ENCODE measurements at places on chromosomes 6 and 20.

DNA sequence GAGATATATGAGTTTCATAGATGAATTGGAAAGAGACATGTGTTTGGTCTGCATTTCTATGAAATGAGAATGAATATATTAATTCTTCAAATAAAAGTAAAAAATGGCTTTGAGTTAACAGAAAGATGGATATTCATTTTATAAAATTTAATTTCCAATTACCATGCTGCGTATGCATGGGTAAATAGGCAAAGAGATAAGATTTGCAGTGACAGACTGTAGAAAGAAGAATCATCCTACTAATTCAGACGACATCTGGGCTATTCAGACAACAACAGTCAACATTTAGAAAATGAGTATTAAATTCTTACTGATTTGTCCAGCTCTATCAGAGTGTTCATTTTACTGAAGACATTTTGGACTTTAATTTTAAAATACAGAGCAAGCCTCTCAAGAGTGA is 602.2 kb upstream of the NRSN1 start:
- no peak for DNase-seq

DNA sequence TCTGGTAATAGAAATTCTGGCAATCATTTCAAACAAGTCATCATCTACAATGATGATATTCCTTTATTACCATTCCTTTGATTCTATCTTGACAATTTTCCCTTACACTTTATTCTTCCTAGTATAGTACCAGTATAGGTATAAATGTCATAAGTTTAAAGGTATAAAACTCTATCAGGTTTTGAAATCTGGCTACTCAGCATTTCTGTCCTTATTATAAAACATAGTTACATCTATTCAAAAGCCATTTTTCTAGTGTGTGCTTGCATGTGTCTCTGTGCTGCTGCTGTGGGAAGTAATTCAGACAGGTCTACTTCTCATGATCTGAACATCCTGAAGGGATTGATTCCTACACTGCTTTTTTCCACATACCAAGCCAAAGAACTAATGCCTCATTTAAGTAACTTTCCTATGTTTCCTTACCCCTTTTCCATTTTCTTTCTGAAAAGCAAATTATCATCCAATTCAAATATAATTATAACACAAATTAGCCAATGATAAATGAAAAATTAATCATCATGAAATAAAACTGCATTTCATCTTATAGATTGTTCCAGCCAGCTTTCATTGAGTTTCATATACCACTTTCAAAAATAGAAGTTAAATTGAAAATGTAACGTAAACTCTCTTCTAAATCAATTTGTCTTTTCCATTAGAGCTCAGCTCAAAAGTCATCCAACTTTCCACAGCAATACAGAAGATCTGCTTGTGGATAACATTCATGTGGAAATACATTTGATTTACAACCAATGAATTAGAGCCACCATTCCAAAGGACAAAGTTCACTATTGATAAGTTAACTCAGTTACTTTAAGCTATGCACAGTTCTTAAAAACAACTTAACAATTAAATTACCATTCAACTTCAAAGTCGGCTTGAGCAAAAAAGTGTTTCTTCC is 35.9 kb downstream of the COL12A1 start:
- no peak for DNase-seq

- DNase-seq, result peak; percentile 79
Measured at GRCh38 chr6:16752206-16752866, 8.9 kb downstream of the ATXN1 start.

- no peak for DNase-seq
Measured at GRCh38 chr20:24194143-24194542, 205.6 kb upstream of the GGTLC1 start.

GRCh38 chr6:25560865-25561264 is 91.2 kb upstream of the SCGN start:
- DNase-seq, result no peak

GRCh38 chr6:130105996-130106704 is 87.8 kb downstream of the L3MBTL3 start:
- DNase-seq, result no peak

DNA sequence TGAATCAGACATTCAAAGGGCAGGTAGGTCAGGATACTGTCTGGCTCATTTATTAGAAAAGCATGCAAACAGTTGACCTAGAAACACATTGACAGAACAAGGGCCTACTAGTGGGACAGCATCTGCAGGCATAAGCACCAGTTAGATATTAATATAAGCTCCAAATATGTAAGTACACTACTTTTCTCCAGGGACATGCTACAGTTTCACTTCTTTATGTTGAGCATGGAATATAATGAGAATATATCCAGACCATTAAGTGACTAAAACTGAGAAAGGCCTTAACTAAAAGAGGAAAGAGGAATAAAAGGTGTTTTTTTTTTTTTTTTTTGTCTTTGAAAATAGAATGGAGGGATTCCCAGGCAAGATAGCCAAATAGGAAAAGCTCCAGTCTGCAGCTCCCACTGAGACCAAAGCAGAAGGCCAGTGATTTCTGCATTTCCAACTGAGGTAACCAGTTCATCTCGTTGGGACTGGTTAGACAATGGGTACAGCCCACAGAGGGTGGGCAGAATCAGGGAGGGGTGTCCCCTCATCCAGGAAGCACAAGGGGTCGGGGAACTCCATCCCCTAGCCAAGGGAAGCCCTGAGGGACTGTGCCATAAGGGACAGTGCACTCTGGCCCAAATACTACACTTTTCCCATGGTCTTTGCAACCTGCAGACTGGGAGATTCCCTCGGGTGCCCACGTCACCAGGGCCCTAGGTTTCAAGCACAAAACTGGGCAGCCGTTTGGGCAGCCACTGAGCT is 251.6 kb downstream of the PHF3 start:
- no peak for DNase-seq

DNA sequence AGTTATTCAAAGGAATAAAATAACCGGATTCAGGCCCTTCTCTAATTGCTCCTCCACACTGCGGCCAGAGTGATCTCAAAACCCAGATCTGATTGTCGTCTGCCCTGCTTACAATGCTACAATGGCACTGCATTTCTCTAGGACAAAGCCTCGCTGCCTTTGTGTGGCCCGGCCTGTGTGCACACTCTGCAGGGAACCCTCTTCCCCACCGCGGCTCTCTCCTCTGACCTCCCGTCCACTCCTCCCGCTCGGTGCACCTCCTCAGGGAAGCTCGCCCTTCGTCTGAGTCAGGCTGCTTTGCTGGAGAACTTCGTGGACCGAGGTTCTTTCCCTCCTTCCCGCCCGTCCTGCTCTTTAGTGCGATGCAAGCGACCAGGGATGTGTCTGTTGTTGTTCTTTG is 101.6 kb upstream of the SNX9 start:
- no peak for DNase-seq

DNA sequence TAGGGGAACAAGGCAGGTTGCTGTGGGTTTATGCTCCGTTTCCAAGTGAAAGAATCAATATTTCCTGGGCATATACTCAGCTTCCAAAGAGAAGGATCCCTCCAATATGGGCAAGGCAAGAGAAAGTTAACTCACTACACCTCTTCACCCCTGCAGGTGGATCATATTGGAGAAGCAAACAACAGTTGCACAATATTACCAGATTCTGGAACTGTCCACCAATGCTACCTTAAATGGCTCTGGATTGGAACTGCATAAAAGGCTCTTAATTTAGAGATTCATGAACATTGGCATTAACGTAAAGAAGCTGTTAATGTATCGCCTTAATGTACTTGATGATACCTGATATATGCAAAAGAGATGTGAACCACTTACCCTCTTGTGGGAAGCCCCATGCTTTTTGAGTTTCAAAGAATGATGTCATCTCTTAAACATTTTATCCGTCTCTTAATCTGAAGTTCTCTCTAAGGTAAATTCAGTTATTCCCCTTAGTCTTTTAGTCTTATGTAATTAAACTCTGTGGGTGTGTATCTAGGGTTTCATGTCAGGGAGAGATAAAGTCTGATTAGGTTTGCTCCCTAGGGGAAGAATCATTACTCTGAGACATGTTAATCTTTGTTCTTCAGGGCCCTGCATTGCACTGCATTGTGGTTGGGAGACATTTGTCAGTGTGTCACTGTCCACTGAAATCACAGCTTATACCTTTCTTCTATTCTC is 99.5 kb downstream of the PHACTR1 start:
- no peak for DNase-seq

DNA sequence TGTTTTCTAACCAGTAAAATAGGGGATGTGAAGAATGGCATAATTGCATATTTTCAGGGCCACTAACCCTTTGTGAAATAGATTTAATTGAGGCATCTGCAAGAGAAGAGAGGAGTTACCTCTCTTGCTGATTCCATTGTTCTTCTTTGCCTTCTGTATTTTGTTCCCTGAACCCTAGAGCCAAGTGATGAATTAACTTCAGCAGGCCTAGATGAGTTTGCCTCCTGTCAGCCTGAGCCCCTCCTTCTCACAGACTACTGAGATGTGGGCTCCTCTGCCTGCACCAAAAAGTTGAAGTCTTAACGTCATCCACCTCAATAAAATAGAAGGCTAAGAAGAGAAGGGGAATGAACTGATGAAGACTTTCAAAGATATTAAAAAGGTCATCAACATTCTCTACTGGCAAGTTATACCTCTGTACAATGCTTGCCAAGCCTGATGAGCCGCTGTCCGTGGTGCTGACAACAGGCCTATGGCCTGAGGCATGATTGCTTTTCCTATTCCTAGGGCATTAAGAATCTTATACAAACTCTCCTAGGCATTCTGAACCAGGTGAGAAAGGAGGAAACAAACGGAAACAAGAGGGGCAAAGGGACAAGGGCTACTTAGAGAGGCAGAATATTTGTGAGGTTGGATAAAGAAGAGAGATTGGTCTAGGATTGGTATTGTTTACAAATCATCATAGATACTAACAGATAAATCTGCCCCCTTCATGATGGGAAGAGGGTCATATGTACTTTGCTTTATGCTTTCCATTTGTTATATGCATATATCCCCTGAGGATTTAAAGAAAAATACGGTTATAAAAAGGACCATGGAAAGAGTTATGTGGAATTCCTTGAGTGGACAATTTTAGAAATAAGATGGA is 46.8 kb downstream of the CD24 start:
- no peak for DNase-seq

DNA sequence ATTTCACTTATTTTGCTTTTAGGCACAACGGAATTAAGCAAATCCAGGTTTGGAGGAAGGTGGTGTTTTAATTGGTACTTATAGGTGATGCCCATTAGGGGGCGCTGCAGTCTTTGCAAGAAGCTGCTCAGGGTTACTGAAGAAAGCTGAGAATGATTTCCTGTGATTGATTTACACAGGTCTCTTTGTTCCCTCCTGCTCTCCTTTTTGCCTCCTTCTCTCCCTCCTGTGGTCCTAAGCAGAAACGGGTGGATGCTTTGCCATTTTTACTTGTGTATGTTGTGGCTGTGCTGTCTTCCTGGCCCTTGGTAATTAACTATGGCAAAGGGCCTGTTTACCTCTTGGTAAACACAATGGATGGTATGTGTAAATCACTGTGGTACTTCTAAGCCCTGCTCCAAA is 97.8 kb downstream of the ANKS1A start:
- peak; percentile 65 for DNase-seq

- DNase-seq, result no peak
Measured at GRCh38 chr6:138526822-138527235, 27.5 kb upstream of the NHSL1 start.

DNA sequence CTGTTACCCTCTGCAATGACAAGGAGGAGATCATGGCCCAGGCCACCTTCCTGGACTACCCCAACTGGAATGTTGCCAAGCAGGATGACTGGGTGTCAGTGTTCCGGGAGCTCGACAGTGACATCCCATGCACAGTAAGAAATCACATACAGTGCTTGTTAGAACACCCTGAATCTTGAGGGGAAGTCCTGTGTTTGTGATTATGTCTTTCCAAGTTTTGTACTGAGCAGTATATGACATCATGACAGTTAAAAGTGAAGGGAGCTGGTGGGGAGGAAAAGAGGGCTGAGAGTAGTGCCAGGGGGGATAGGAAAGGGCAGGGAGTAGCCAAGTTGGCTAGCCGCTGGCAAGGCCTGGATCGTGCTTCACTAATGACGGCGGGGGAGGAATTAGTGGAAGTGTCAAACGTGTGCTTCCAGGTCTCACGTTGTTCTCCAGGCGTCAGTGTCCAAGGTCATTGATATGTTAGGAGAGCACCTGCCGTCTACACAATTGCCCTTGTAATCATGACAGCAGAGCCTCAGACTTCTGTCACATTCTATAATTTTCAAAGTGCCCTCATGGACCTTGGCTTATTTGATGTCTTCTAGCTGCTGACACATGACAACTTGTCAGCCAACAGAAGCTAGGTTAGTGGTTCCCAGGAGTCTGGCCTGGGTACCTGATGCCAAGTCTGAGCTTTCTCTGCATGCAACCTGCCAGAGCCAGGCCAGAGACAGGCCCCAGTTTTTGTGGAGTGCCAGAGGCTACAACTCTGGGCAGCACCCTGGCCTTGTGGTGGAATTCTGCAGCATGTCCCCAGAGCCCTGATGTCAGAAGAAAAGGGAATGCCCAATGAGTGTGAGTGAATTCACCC is 18.8 kb downstream of the CFAP61 start:
- no peak for DNase-seq

- DNase-seq, result no peak
Measured at GRCh38 chr6:89438248-89438647, 5.3 kb downstream of the ANKRD6 start.

GRCh38 chr20:31570735-31571617 is 34.1 kb upstream of the ID1 start:
- DNase-seq, result no peak

DNA sequence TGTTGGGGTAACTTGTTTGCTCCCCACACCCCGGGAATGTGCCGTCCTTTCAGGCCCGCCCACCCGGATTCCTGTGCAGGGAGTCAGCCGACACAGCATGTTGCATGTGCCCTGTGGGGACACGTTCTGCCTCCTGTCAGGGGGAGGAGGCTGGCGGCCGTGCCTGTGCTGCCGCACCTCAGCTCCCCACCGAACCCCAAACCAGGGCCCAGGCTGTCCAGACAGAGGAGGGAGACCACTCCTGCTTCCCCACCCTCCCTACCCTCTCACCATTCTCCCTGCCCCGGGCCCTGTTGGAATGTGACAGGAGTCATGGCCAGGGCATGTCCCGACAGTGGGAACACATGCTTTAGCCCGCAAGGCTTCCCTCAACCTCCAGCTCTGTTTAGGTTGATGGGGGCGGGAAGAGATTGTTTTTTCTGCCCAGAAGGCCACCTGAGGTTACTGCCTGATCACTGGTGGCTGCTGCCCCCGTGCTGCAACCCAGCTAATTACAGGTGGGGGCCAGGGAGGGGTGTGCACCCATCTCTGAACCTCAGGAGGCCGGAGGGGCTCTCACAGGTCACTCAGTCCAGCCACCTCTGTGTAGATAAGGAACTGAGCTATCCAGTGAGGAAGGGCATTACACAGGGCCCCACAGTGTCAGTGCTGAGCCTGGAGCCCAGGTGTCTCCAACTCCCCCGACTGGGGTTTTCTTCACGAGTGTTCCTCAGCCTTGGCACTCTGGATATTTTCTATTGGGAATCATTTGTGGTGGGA is 13.6 kb downstream of the LRRC73 start:
- no peak for DNase-seq

GRCh38 chr6:144265061-144265357 is 20.1 kb upstream of the UTRN start:
- no peak for DNase-seq

DNA sequence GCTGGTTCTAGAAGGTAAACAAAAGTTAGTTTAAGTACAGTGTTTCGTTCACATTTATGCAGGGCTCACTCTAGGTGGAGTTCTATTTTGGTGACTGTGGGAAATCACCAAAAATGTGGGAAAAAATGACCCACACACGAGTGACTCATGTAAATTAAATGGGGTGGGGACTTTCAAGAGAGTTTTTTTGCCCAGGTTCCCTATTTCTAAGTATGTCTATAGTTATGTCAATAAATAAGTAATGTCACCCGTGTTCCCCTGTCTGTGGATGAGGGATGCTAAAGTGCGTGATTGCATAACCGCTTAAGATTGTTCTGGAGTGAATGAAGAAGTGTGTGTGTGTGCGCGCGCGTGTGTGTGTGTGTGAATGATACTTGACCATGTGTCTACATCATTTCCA is 69.1 kb downstream of the MYB start:
- no peak for DNase-seq

- no peak for DNase-seq
Measured at GRCh38 chr6:9890469-9890868, 524.4 kb downstream of the TFAP2A start.
